ENCODE measurements at places on chromosomes 5 and 9.

DNA sequence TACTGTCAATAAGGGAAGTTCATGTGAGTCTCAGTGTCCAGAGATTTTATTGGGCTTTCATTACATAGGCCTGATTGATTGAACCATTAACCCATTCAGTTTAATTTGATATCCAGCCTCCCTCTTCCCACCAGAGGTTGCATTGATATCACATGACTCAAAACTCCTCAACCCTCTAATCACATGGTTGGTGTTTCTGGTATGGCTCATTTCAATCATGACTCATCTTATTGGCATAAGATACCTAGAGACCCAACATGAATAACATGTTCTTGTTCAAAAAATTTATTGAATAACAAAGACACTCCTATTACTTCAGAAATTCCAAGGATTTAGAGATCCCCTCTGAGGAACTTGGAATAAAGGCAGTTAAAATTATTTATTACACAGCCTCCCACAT lies 982.2 kb downstream of the TLE1 start:
- DNase-seq: no peak

DNA sequence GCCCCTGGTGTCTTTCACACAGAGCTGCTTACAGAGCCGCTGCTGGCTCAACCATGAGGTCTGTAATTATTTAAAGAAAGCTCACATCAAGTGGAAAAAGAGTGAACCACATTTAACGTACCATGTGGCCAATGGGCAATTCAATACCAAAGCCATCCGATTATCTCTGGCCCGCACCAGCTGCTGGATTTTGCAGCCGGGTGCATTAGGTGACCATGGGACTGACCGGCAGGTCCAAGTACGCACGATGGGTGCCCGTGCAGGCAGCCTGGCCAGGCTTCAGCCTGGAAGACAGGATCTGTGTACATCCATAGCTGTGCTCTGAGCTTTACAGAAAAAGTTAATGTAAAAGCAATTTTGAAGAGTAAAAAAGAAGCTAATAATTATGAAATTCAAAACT lies 20.5 kb downstream of the PPARGC1B start:
- DNase-seq: peak; percentile 23

GRCh38 chr5:125033602-125034001 lies 287.2 kb upstream of the ZNF608 start:
- no peak for DNase-seq

DNA sequence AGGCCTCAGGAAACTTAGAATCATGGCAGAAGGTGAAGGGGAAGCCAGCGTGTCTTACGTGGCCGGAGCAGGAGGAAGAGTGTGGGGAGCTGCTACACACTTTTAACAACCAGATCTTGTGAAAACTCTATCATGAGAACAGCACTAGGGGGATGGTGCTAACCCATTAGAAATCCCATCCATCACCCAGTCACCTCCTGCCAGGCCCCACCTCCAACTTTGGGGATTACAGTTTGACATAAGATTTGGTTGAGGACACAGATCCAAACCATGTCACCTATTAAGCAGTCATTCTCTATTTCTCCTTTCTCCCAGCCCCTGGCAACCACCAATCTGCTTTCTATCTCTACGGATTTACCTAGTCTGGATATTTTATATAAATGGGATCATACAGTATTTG lies 26.9 kb downstream of the PBX3 start:
- DNase-seq: no peak

DNA sequence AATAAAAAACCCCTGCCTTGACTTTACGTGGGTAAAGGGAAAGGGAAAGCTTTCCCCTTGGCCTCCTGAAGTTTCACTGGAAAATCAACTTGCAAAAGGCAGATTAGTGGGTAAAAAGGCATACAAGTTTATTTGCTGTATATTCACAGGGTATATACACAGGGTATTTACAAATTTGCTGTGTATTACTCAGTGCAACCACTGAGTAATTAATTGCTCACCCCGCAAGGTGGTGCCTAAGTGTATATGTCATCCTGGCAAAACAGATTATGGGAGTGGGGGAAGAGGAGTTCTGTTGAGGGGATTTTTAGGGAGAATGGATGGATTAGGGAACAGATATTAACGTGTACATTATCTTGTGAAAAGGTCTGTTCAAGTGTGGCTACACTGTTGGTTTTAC lies 7.1 kb upstream of the RARS1 start:
- DNase-seq: no peak

DNA sequence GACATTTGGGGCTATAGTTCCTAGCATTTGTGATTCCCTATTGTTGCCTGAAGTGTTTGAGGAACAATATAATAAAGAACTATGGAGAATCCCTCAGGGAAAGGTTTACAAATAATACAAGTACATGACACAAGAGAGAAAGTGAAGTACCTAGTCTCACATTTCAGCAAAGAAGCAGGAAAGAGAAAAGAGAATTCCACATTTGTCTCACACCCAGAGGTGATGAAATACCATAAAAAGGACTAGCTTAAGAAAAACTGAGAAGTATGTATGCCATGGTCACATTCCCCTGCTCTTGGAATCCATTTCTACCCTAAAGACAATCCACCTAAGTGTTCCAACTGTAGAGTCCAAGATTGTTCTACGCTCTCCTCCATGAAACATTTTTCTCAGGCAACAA lies 79.0 kb upstream of the TARS1 start:
- no peak for DNase-seq

- DNase-seq: no peak
These were observed 28.2 kb upstream of the DMAC1 start for GRCh38 chr9:7827792-7828191.

DNA sequence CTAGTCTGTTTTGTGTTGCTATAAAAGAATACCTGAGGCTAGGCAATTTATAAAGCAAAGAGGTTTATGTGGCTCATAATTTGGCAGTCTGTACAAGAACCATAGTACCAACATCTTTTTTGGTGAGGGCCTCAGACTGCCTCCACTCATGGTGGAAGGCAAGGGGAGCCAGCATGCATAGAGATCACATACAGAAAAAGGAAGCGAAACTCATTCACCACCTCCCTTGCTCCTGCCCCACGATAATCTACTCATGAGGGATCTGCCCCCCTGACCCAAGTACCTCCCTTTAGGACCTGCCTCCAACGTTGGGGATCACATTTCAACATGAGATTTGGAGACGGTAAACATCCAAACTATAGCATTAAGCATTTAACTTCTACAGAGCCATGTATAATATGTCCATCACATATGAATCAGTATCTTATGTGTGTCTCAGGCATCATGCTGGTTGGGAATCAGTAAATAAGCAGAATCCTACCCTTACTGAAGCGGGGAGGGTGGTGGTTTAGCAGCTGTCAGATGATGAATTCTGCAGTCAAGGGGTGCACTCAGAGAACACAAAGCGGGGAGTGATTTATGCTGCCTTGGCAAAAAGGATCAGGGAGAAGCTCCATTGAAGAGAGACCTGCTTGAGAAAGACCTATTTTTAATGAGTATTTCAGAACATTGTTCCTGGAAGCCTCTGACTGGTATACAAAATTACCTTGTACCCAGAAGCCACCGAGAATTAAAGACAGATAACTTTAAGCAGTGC lies 34.8 kb downstream of the HMGXB3 start:
- no peak for DNase-seq

- peak; percentile 46 for DNase-seq
These were observed 129.6 kb upstream of the NMUR2 start for GRCh38 chr5:152534641-152535040.

DNA sequence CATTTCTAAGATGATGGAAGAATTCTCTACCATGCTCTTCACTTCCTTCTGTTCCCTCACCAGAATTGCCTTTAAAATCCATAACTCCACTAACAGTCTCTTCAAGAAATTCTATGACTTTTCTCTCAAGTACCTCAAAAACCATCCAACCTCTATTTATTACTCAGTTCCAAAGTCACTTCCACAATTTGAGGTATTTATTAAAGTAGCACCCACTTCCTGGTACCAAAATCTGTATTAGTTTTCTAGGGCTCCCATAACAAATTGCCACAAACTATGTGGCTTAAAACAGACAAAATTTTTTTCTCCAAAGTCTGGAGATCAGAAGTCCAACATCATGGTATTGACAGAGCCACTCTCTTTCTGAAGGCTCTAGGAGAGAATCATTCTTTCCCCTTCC lies 4.9 kb upstream of the SPTLC1 start:
- DNase-seq: no peak

DNA sequence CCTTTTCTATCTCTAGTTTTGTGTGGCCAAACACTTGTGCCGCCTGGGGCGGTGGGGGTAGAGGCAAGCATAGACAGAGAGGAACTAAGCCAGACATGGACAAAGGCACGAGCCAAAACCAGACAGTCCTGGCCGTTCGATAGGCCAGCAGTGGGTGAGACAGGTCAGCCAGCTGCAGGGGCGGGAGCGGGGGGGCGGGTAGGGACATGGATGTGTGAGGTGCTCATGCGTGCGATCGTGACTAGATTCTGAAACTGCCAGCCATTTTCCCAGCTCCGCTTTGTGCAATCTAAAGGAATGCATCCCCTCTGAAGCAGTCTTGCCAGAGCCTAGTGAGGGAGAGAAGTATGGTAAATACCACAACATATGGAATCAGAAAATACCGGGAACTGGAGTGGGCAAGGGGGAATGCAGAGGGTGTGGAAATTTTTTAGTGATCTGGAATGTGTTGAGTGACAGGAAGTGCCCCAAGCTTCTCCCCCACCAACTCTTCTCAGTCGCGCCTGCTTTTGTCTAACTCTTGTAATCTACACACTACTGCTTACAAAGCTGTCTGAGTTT lies 111.9 kb downstream of the NR6A1 start:
- DNase-seq: peak; percentile 92

- DNase-seq: peak; percentile 43
These were observed 231.6 kb downstream of the SLF1 start for GRCh38 chr5:94849821-94850736.

GRCh38 chr9:93191354-93191660 lies 7.4 kb downstream of the WNK2 start:
- no peak for DNase-seq

GRCh38 chr9:97366889-97367288 lies 45.0 kb upstream of the TDRD7 start:
- no peak for DNase-seq

DNA sequence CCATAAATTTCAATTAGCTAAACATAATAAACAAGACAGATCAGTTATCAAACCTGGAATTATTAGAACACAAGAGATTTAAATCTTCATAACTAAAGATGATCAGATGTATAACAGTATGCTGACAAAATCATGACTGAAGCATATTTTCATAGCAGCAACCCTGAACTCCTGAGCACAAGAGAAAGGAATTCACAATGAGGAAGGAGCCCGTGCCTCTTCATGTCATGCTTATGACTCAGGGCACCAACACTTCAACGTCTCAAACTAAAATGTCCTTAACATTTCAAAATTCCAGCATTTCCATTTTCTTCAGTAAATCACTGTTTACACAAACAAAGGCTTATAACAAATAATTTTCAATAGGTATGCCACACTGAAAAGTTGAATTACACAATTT lies 6.7 kb downstream of the AP3B1 start:
- DNase-seq: peak; percentile 17

- DNase-seq: no peak
These were observed 6.8 kb downstream of the KDM4C start for GRCh38 chr9:6764523-6764922.

- no peak for DNase-seq
These were observed 315.2 kb upstream of the ACO1 start for GRCh38 chr9:32069169-32069813.

DNA sequence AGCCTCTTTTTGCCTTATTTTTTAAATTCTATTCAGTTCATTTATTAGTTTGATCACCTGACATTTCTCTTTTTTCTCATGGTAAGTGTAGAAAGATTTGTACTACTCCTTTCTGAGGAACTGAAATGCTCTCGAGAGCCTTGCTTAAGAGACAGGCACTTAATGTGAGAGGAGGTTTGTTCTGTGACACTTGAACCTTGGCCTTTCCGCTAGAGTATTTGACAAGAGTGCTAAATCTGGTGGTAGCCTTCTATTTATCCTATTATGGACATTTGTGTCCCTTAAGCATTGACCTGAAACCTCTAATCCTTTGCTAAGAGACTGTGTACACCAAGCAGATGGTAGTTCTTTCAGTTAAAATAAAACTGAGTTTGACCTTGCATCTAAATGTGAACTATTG lies 805.0 kb upstream of the PTPRD start:
- no peak for DNase-seq

DNA sequence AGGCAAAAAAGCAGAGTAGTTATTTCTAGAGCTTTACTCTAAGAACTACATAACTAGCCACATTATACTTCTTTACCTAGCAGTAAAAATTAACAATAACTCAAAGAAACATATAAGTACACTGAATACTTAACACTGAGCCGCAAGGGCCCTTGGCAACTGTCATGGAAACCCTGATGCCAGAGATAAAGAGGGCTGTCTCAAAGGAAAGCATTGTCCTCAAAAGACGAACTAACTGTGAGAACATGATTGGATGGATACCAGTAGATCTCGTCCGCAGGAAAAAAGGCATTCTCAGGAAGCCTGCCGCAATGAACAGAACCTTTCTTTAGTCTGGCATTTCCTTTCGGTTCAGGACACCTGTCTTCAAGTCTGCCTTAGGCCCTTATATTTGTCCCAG lies 379.0 kb upstream of the SLC30A5 start:
- DNase-seq: no peak

DNA sequence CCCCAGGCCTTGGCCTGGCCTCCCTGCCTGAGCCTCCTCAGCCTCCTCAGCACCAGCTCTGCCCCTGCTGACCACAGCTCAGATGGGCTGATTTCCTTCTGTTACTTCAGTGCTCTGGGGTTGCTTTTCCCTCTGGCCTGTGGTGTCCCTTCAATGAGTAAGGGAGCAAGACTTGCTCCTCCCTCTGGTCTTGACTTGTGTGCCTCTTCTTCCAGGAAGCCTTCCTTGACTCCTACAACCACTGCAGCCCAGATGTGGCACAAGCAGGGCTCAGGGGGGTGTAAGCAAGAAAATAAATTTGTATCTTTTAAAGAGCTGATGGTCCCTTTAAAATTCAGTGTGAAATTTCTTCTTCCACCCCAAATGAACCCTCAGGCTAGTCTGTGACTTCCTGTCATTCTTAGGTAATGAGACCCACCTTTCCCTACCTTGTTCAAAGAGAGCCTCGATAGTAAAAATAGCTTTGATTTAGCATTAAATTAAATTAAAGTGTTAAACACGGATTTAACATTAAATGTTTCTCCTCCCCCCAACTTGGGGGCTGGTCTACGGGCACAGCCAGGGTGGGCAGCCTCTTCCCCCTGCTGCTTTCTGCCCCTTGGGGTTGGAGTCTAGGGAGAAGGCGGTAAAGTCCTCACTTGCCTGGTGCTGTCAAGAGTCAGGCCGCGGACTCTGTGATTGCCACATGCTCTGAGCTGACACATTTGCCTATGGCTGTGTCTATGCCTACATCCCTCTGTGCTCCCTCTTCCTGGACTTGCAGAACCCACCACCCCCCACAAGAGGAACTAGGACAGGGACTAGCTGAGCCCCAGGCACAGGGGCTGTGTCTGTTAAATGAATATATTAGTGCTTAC lies 64.5 kb downstream of the OLFM1 start:
- no peak for DNase-seq

- no peak for DNase-seq
These were observed 762.7 kb downstream of the TLE1 start for GRCh38 chr9:80926611-80927010.

DNA sequence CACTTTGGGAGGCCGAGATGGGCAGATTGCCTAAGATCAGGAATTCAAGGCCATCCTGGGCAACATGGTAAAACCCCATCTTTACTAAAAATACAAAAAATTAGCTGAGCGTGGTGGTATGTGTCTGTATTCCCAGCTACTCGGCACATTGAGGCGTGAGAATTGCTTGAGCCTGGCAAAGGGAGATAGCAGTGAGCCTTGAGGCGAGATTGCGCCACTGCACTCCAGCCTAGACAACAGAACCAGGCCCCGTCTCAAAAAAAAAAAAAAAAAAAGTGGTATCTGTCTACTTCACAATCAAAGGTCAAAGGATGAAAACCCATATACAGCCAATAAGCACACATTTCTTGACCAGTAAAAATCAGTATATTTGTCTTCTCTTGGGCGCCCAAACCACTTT lies 728.5 kb upstream of the ADAMTS16 start:
- no peak for DNase-seq
